ENCODE measurements at places on chromosomes 6 and 20. TPM values are rescaled to one million over a fixed set of nuclear protein-coding genes. Genes with fewer than 3 reads are reported as not detected.
A peak's percentile ranks its signal among the peaks of the same experiment; 100 is the strongest.

Gene CRIP3
- total RNA-seq = 2.9 TPM

- no peak overlapping the region for H3K4me3 ChIP-seq
- H3K36me3 ChIP-seq = peaks cover 6% of the 10 kb centered on the region
- H3K27ac ChIP-seq = no peak overlapping the region
- H3K27me3 ChIP-seq = no peaks in the 10 kb centered on the region
- DNase-seq = no peak
Observed at GRCh38 chr6:63742060-63742459, 106.5 kb downstream of the PHF3 start.

GRCh38 chr6:113586413-113587077 is 270.6 kb upstream of the MARCKS start:
- H3K27me3 ChIP-seq = no peaks in the 10 kb centered on the region
- no peak overlapping the region for H3K27ac ChIP-seq
- H3K4me3 ChIP-seq = no peak overlapping the region

GRCh38 chr6:28944412-28944865 is 20.7 kb upstream of the TRIM27 start:
- peaks cover 4% of the 10 kb centered on the region for H3K36me3 ChIP-seq
- H3K4me1 ChIP-seq = peaks cover 35% of the 10 kb centered on the region
- peak; percentile 85 for DNase-seq
- peak overlapping the region; percentile 93 for H3K27ac ChIP-seq

- DNase-seq = no peak
- no peaks in the 10 kb centered on the region for H3K27me3 ChIP-seq
- H3K27ac ChIP-seq = no peak overlapping the region
- H3K36me3 ChIP-seq = peaks cover 3% of the 10 kb centered on the region
- H3K4me1 ChIP-seq = no peaks in the 10 kb centered on the region
Observed at GRCh38 chr6:118344014-118344670, 204.0 kb upstream of the PLN start.

- H3K27me3 ChIP-seq = no peaks in the 10 kb centered on the region
- H3K27ac ChIP-seq = no peak overlapping the region
- no peak overlapping the region for H3K4me3 ChIP-seq
- DNase-seq = no peak
- peaks cover 36% of the 10 kb centered on the region for H3K36me3 ChIP-seq
- no peaks in the 10 kb centered on the region for H3K4me1 ChIP-seq
Observed at GRCh38 chr6:151430886-151431285, 21.0 kb downstream of the RMND1 start.

DNA sequence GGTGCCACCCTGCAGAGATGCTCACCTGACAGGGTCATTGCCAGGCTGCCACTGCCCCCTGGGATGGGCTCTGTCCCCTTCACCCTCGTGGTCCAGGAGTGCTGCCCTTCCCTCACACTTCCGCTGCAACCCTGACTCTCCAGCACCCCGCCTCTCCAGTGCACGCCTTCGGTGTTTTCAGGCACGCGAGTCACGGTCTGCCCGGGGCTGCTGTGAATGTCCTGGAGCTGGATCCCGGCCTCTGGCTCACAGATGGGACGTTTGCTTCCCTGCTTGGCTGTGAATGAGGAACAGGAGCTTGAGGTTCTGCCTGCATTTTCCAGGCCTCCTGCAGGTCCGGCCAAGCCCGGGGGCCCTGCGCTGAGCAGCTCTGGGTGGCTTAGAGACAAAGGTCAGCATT is 343.4 kb downstream of the SMOC2 start:
- H3K27me3 ChIP-seq = no peaks in the 10 kb centered on the region
- no peak for DNase-seq
- no peak overlapping the region for H3K27ac ChIP-seq
- no peak overlapping the region for H3K4me3 ChIP-seq

DNA sequence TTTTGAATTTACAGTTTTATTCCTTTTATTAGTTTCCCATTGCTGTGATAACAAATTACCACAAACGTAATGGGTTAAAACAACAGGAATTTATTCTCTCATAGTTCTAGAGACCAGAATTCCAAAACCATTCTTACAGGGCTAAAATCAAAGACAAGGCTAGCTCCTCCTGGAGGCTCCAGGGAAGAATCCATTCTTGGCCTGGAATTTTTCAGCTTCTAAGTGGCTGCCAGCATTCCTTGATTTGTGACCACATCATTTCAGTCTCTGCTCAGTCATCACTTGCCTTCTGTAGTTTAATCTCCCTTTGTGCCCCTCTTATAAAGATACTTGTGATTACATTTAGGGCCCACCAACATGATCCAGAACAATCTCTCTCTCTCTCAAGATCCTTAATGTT is 897 bp upstream of the SEL1L2 start:
- peaks cover 3% of the 10 kb centered on the region for H3K4me1 ChIP-seq
- DNase-seq = no peak
- H3K4me3 ChIP-seq = no peak overlapping the region
- peaks cover 2% of the 10 kb centered on the region for H3K36me3 ChIP-seq

- H3K4me3 ChIP-seq = peak overlapping the region; percentile 58
- H3K4me1 ChIP-seq = peaks cover 13% of the 10 kb centered on the region
- peak; percentile 81 for DNase-seq
- no peaks in the 10 kb centered on the region for H3K36me3 ChIP-seq
- H3K27me3 ChIP-seq = no peaks in the 10 kb centered on the region
Observed at GRCh38 chr20:44738813-44739477, 6.7 kb upstream of the KCNK15 start.

DNA sequence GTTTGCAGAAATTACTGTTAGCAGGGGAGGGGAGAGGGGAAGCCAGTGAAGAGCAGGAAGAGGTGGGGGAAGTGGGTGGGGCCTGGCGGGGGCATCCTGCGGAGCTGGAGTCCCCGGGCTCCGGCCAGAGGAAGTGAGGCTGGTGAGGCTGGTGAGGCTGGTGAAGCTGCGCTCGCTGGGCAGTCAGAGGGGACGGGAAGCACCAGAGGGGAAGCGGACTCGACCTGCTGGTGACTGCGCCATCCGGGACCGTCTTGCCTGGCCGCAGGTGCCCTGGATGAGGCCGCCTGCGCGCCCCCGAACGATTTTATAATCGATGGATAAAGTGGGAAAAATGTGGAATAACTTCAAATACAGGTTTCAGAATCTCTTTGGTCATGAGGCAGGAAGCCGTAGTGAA is 635.3 kb upstream of the MARCKS start:
- no peaks in the 10 kb centered on the region for H3K27me3 ChIP-seq
- no peak for DNase-seq
- no peak overlapping the region for H3K4me3 ChIP-seq
- H3K4me1 ChIP-seq = no peaks in the 10 kb centered on the region

- no peaks in the 10 kb centered on the region for H3K4me1 ChIP-seq
- DNase-seq = no peak
- no peaks in the 10 kb centered on the region for H3K36me3 ChIP-seq
- H3K4me3 ChIP-seq = no peak overlapping the region
Observed at GRCh38 chr6:113457751-113458150, 399.4 kb upstream of the MARCKS start.
